ENCODE measurements at places on chromosomes 1 and 21.
A peak's percentile ranks its signal among the peaks of the same experiment; 100 is the strongest.

DNA sequence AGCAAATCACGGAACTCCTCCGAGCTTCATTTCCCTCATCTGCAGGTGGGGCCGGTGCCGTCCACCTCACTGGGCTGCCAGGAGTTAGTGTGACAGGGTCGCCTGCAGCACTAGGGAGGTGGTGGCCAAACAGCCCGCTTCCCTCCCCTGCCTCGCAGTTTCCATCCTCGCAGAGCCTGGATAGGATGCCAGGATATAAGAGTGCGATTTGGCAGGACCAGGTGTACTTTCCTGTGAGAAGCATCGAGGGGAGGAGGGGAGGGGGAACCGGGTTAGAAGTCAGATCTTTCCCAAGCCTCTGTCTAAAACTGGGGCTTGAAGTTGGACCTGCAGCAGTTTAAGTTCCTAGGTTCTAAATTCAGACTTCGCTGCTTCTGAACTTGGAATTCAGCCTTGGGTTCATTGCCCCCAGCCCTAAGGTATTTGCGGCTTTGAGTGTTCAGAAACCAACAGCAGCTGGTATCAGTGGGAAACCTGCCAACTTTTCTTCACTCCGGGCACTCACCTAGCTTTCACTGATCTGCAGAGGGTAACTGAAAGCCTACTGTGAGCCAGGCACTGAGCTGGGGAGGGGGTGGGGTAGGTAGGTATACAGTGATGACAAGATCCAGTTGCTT, 1.7 kb upstream of the JUN start:
- no peak for DNase-seq

DNA sequence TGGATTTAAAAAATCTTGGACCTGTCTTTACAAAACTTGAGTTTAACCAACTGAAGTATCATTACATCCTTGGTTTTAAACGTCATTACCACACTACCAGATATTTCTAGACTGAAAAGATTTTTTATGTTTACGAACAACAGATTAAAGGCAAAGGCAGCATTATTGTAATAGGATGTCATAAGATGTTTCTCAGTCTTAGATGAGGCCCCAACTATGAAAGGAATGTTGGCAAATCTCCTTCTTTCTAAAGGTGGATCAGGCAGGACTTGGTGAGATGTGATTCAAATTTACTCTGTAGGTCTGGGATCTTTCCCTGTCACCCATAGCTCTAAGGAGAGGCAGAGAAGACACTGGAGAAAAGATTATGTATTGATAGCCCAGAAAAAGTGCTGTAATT, 417.9 kb downstream of the PTBP2 start:
- no peak for DNase-seq

GRCh38 chr1:117810553-117810952, 118.9 kb downstream of the GDAP2 start:
- no peak for DNase-seq

DNA sequence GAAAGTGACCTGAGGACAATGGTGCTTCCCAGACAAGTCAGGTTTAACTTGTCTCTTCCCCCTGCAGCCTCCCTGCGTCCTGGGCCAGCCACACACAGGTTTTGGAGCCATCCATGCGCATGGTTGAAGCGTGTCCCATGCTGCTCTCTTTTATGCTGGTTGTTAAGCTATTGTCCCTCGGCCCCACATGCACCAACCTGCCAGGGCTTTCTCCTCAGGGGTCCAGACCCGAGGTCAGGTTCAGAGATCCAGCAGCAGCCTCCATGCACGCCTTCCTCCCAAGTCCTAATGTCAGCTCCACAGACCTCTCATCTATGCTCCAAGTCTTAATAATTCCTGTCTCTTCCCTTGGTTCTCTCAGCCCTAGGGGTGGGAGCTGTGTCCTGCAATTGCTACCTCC, 1.6 kb downstream of the ABCA4 start:
- no peak for DNase-seq

- peak; percentile 55 for DNase-seq
These were observed 13.7 kb upstream of the RPL5 start for GRCh38 chr1:92817986-92818764.

GRCh38 chr1:204455063-204455830, 39.4 kb downstream of the PIK3C2B start:
- no peak for DNase-seq

GRCh38 chr21:33901412-33902288, 14.0 kb downstream of the ATP5PO start:
- no peak for DNase-seq

All from GM13977 (cell line).